ENCODE measurements at places on chromosomes 7 and 10.

DNA sequence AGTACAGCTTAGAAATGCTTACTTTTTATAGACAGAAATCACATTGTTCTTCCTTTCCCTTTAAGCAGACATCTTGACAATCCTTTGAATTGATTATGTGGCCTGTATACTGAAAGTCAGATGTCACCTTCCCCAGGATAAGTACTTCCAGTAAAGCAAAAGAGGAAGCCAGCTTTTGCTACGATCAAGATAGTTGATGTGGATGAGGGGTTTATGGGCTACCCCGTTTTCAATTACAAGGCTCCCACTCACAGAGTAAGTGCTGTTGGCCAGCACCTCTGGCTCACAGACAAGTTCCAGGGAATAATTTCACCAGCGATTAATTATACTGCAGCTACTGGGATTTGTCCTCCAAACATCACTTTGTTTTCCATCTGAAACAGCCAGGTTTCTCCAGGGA, 95.1 kb upstream of the SAMD8 start:
- no peak overlapping the region for H3K4me3 ChIP-seq
- no peaks in the 10 kb centered on the region for H3K27me3 ChIP-seq
- no peak for DNase-seq

DNA sequence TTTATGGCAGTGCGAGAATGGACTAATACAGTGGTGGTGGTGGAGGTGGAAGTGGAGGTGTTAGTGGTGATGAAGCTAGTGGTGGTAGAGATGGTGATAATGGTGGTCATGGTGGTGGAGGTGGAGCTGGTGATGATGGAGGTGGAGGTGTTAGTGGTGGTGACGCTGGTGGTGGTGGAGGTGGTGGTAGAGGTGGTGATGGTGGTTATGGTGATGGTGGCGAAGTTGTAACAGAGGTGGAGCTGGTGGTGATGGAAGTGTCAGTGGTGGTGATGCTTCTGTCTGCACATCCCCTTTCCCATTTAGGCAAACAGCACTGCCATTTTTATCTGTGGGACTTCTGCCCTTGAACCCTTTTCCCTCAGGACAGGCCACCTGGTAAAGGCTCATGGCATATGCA, 7.4 kb upstream of the PTPRN2 start:
- no peak overlapping the region for H3K27ac ChIP-seq
- peak; percentile 61 for DNase-seq
- H3K27me3 ChIP-seq: no peaks in the 10 kb centered on the region
- no peaks in the 10 kb centered on the region for H3K36me3 ChIP-seq

DNA sequence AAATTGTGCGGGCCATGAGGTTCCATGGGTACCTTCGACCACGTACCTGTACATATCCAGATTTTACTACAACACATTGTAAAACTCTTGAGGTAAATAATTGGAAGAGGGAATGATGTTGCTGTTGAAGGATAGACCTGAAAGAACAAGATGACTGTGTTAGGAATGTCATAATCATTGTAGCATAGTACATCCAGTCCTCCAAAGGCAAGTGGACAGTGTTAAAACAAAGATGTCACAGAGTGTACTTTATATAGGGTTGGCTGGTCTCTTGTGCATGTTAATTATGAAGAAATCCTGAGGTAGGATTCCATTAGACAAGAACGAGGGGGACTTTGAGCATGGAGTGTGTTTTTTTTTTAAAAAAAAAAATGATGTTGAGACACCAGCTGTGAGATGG, 30.4 kb downstream of the VWC2 start:
- no peak overlapping the region for H3K27ac ChIP-seq
- no peaks in the 10 kb centered on the region for H3K36me3 ChIP-seq
- H3K4me3 ChIP-seq: no peak overlapping the region
- no peaks in the 10 kb centered on the region for H3K4me1 ChIP-seq
- no peaks in the 10 kb centered on the region for H3K27me3 ChIP-seq

DNA sequence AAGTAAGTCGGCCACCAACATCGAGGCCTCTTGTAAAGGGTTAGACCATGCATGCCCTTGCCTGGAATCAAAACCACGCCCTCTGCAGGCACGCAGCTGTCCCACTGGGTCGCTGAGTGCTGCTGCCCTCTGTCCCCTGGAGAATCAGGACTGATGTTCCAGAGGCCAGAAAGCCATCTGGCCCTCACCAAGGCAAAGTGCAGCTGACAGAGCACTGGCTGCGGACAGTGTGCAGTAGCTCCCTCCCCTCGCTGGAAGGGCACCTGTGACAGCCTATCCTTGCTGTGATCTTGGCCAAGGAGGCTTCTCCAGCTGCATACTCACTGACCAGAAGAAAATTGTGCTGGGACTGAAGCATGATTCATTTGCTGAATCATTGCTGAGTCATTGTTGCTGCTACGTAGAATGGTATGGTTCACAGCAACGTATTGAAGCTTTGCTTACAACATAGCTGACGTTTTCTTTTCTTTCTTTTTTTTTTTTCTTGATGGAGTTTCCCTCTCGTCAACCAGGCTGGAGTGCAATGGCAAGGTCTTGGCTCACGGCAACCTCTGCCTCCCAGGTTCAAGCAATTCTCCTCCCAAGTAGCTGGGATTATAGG, 30.4 kb downstream of the DDC start:
- H3K4me3 ChIP-seq: no peak overlapping the region
- DNase-seq: no peak
- H3K4me1 ChIP-seq: peaks cover 2% of the 10 kb centered on the region
- no peaks in the 10 kb centered on the region for H3K36me3 ChIP-seq
- no peaks in the 10 kb centered on the region for H3K27me3 ChIP-seq
- no peak overlapping the region for H3K27ac ChIP-seq

DNA sequence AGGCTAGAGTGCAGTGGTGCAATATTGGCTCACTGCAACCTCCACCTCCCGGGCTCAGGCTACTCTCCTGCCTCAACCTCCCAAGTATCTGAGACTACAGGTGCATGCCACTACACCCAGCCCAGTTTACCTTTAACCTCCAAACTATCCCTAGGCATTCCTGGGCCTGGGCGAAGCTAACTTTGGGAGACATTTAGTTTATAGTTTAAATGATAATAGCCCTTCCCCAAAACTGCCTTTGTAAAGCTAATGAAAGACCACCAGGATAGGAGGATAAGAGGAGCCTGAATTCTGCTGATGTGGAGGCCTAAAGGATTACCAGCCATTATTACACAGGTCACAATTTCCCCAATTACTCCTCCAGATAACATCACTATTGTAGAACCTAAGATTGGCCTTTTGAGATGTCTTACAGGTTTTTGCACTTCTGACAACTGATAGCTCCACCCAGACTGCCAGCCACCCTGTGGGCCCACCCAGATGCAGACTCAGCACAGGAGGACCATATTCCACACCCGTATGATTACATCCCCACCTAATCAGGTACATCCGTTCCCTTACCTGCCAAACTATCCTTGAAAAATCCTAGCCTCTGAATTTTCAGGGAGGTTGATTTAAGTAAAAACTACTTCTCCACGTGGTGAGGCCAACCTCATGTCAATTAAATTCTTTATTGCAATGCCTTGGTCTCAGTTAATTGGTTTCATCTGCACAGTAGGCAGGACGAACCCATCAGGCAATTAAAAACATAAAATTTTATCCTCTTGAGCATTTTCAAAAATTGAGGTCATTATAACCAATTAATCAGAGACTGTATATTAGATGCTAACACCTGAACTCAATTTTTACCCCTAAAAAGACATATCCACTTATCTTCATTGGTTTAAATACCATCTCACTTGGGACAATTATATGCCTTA, 62.3 kb upstream of the TMEM254 start:
- no peak overlapping the region for H3K27ac ChIP-seq
- DNase-seq: peak; percentile 25
- H3K4me1 ChIP-seq: peaks cover 2% of the 10 kb centered on the region
- H3K27me3 ChIP-seq: no peaks in the 10 kb centered on the region
- no peak overlapping the region for H3K4me3 ChIP-seq

DNA sequence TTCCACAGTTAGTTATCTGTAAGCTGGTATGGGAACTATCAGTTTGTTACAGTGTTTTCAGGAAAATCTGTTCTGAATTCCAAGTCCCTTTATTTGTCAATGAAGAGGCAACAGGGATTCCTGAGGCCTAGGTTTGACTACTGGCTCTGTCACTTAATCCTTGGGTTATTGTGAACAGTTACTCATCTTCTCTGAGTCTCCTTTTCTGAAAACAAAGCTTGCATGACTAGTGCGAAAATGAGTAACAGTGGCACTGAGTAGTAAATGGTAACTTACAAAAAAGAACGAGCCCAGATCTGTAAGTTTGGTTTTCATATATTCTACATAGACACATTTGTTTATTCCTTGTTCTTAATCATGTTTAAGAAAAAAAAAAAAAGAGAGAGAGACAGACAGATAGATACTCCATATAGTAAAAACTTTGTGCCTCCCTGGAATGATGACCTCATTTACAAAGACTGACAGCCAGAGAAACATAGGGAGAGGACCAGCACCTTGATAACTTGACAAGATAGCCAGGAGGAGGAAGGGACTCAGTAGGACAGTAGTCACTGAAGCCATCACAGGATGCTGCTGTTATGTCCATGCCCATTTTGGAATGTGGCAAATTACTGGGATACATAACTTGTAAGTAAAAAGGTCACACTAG, 1.9 kb downstream of the MRPS33 start:
- no peaks in the 10 kb centered on the region for H3K27me3 ChIP-seq
- no peak overlapping the region for H3K27ac ChIP-seq
- H3K36me3 ChIP-seq: no peaks in the 10 kb centered on the region
- no peak overlapping the region for H3K4me3 ChIP-seq

DNA sequence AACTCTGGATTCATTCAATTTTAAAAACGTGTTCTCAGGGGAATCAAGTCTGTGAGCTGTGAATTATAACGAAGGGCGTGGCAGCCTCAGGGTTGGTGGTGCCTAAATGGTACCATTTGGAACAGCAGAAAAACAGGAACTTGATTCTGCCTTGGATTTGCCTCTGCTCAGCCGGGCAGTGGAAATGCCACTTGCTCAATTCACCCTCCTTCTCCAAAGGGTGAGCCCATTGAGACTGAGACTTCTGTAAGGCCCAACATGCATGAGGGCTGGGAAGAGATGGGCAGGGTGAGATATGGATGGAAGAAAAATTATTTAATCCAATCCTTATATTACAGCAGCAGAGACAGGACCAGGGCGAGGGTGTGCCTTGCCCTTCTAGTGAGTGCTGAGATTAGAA, 107.1 kb upstream of the HABP2 start:
- no peak for DNase-seq
- H3K4me1 ChIP-seq: no peaks in the 10 kb centered on the region
- H3K36me3 ChIP-seq: no peaks in the 10 kb centered on the region
- H3K27me3 ChIP-seq: no peaks in the 10 kb centered on the region
- H3K27ac ChIP-seq: no peak overlapping the region

DNA sequence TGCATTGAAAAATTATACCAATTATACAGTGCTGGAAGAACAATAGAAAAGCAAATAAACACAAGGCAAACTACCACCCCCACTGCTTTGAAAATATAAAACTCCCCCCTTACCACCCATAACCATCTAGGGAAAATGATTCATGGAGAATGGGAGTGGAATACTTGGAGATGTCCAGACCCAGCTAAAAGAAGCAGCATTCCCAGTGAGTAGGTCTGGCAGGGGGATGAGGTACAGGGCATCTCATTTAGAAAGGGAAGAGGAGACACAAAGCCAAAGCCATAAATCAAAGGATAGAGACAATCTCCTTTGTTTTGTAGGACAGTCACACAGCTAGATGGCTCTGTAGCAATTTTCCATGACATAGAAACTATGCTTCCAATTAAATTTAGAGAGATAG, 36.0 kb upstream of the DGKI start:
- H3K4me3 ChIP-seq: no peak overlapping the region
- no peak for DNase-seq
- H3K27me3 ChIP-seq: no peaks in the 10 kb centered on the region
- H3K4me1 ChIP-seq: peaks cover 6% of the 10 kb centered on the region
- peaks cover 11% of the 10 kb centered on the region for H3K36me3 ChIP-seq

DNA sequence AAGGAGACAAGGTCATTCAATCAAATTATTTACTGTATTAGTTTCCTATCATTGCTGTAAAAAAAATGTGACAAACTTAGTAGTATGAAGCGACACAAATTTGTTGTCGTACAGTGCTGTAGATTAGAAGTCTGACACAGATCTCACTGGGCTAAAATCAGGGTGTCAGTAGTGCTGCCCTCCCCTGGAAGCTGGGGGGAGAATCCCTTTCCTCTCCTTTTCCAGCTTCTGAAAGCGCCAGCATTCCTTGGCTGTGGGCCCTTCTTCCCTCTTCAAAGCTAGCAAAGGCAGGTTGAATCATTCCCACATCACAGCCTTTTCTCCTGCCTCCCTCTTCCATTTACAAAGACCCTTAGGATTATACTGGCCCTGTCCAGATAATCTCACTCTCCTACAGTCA, 28.0 kb downstream of the VPS41 start:
- no peak for DNase-seq
- no peak overlapping the region for H3K27ac ChIP-seq

- no peaks in the 10 kb centered on the region for H3K27me3 ChIP-seq
- H3K4me1 ChIP-seq: no peaks in the 10 kb centered on the region
- no peak overlapping the region for H3K4me3 ChIP-seq
- DNase-seq: no peak
- no peak overlapping the region for H3K27ac ChIP-seq
Observed at GRCh38 chr7:31171984-31172383, 119.9 kb downstream of the ADCYAP1R1 start.

DNA sequence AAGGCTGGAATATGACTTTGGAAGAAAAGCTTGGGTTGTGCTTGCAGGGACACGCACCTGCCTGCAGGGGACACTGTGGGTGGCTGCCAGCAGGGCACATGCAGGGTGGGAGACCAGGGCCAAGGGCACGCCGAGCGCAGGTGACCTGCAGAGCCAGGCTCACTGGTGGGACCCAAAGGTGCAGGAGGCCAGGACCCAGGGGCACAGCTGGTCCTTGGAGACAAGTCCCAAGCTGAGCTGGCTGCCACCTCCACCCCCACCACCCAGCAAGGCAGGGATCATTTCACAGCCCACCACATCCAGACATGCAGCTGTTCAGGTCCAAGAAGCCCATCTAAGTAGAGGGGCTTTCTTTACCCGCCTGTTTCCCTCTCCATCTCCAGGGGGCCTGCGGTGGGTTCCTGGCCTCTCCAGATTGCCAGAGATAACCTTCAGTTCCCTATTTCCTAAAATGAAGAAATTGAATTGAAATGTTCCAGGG, 13.8 kb upstream of the CLIP2 start:
- H3K36me3 ChIP-seq: no peaks in the 10 kb centered on the region
- no peak overlapping the region for H3K4me3 ChIP-seq
- H3K4me1 ChIP-seq: peaks cover 3% of the 10 kb centered on the region
- H3K27me3 ChIP-seq: no peaks in the 10 kb centered on the region
- peak; percentile 61 for DNase-seq
- H3K27ac ChIP-seq: no peak overlapping the region

- DNase-seq: no peak
- H3K36me3 ChIP-seq: no peaks in the 10 kb centered on the region
- H3K27me3 ChIP-seq: peaks cover 2% of the 10 kb centered on the region
- H3K4me3 ChIP-seq: no peak overlapping the region
Observed at GRCh38 chr10:122368502-122369254, 5.8 kb upstream of the PLEKHA1 start.

DNA sequence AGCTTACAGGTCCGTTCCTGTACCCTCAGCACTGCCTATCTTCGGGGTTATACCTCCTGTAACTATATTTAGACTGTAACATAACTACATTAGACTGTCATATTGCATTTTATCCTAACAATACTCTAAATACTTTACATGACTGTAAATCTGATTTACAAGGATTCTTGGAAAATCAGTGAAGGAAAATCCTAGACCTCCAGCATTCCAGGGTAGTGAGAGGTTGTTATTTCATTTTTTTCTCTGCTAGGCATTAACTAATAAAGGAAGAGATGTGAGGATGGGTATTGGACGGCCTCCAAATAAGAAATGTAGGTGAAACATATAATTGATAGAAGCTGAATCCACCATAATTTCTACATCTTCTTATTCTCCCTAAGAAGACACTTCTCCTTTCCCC, 569.4 kb downstream of the CALN1 start:
- no peak for DNase-seq
- no peaks in the 10 kb centered on the region for H3K27me3 ChIP-seq
- H3K4me1 ChIP-seq: no peaks in the 10 kb centered on the region
- no peak overlapping the region for H3K27ac ChIP-seq
- no peaks in the 10 kb centered on the region for H3K36me3 ChIP-seq
- H3K4me3 ChIP-seq: no peak overlapping the region

Measured in iPS DF 6.9 (cell line).